ENCODE measurements at places on chromosomes 6 and 20. TPM values are rescaled to one million over a fixed set of nuclear protein-coding genes. Genes with fewer than 3 reads are reported as not detected.

- DNase-seq, result no peak
Observed at GRCh38 chr20:50083034-50083433, 29.9 kb downstream of the UBE2V1 start.

- no peak for DNase-seq
Observed at GRCh38 chr6:57224769-57225515, 2.8 kb upstream of the RAB23 start.

DNA sequence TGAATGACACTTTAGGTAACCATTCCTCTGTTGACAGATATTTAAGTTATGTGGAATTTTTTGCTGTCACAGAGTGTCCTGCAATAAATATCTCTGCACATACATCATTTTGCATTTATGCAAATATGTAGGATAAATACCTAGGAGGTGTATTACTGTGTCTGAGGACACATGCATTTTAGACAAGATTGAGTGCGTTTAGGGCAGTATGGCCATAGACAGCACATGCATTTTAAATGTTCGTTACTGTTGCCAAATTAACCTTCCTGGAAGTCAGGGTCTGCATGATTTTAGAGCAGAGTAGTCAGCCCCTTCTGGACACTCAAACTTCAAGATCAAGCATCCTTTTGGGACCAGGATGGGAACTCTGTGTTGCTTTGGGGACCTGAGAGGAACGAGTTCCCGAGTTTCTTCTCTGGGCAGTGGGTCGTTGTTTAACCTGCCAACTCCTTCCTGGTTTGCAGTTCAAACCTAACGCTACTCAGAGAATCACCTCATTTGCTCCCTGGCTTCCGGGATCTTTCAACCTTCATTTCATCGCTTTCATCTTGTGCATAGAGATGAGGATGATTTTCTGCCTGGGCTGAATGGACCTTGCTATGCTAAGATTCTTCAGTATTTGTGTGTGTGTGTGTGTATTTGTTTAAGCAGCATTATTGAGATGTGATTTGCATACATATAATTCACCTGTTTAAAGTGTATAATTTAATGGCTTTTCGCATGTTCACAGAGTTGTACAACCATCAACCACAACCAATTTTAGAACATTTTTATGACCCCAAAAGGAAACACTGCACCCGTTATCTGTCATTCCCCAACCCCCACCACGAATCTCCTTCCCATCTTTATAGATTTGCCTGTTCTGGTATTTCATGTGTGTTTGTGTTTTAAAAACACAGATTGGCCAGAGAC is 9.8 kb downstream of the BCAS4 start:
- peak; percentile 39 for DNase-seq

DNA sequence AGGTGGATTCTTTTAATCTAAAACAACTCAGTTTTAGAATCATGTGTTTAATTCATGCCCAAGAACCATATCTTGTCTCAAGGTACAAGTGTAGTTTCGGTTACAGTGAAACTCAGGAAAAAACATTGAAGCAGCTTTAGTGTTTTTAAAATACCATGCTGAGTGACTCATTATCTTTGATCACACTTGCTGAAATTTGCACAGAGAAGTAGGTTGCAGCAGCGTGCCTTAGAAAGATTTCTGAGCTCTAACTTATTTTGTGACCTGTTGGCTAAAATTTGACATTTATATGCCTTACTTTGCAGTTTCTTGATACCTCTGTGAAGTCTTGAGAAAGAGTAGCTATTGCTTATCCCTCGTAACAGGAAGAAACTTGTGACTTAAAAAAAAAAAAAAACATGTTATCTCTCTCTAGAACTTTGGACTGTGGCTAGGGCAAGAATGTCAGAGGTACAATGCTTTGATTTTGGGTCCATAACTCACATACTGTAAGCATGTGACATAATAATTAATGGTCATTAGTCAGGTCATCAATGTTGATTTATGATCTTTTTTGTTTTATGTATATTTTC is 34.5 kb upstream of the FUCA2 start:
- DNase-seq, result no peak

DNA sequence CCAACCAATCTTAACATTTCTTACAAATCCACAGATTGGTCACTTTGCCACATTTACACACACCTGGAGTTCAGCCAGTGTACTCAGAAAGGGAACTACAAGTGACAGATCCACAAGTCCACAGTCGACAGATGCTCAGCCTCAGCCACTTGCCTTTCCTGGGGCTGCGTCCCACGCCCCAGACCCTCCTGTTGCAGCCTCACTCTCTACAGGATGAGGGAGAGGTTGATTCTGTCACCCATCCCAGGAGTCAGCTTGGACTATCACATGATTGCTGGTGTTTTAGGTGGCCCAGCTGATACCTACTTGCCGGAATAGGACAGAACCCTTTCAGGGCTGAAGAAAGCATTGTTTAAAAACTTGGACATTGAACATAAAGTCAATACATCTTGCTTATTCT is 108.8 kb downstream of the FAM120B start:
- DNase-seq, result no peak

DNA sequence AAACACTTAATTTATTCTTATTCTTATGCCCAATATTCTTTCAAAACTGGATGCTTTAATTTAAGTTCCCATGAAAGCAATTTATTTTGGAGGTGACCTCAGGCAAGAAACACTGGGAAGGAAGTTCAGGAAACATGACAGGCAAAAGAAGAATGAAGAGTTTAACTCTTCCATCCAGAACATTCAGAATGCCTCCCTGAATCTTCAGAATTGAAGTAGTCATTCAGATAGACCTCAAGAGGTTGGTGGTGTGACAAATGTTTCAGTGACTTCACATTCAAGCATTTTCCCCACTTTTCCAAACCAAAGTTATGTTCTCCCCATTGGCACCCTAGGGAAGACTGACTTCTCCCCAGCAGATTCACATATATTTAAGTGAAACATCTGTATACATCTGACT is 110.5 kb downstream of the HAO1 start:
- no peak for DNase-seq

ANKRD6 gene
- total RNA-seq, result 2.8 TPM

ZNF512B gene
- total RNA-seq, result 12.6 TPM

SPAG4 gene
- total RNA-seq, result 6.4 TPM

RALY gene
- 139 TPM for total RNA-seq

All from activated CD4-positive, alpha-beta T cell treated with anti-CD3 and anti-CD28 coated beads for 36 hours (primary cell).